Left ventricle myocardium inferior (tissue), 1 donor: ENCODE measurements at places on chromosomes 2 and 18. TPM values are rescaled to one million over a fixed set of nuclear protein-coding genes. Genes with fewer than 3 reads are reported as not detected.

DNA sequence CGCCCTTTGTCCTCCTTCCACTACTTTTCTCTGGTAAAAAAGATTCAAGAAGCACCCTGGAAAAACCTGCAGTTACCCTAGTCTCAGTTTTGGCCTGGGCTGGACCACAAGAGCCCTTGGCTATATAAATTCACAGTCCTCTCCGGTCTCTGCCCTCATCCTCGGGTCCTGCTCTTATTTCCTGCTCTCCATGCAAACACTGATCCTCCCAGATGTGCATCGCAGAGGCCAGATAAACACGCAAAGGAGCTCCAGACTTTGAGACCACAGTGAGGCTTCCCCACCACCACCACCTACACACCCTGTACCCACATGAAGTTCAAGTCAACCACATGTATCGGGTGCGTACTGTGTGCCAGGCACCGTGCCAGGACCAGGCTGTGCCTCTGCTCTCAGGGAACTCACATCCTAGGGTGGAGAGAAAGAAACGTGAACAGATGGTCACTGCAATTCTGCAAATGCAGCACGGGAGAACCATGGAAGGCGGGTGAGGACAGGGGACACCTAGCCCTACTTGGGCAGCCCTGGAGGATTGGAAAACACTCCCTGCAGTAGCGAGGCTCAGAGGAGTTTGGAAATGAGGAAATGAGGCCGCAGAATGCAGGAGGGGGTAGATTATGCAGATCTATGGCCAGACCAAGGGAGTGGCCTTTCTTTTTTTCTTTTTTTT is 7.4 kb downstream of the CTDSP1 start:
- H3K27ac ChIP-seq = peak overlapping the region; percentile 95
- peak; percentile 71 for DNase-seq
- peak overlapping the region; percentile 68 for H3K4me3 ChIP-seq
- peaks cover 32% of the 10 kb centered on the region for H3K36me3 ChIP-seq
- H3K27me3 ChIP-seq = no peaks in the 10 kb centered on the region

DNA sequence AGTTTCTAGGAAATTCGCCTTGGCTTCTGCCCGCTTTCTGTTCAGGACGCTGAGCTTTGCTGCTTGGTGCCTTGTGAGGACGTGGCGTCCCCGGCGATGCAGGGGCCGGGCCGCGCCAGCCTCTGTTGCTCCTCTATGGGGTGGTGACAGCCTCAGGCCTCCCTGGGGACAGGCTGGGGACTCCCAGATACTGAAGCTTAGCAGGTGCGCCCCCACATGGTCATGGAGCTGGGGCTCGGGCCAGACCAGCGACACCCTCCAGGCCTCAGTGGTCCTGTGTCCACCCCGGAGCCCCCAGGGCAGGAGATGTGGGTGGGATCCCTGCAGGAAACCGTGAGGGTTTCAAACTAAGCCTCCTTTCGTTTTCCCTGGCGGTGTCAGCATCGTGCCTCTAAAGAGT is 29.2 kb downstream of the KCNG2 start:
- H3K27ac ChIP-seq = no peak overlapping the region
- H3K36me3 ChIP-seq = no peaks in the 10 kb centered on the region
- no peak for DNase-seq
- H3K4me3 ChIP-seq = no peak overlapping the region
- peaks cover 14% of the 10 kb centered on the region for H3K27me3 ChIP-seq

RPRM gene
- not detected for total RNA-seq

GRCh38 chr2:72136331-72136730 is 11.3 kb downstream of the CYP26B1 start:
- H3K4me1 ChIP-seq = peaks cover 24% of the 10 kb centered on the region
- H3K36me3 ChIP-seq = no peaks in the 10 kb centered on the region
- no peak overlapping the region for H3K4me3 ChIP-seq
- DNase-seq = peak; percentile 10
- H3K27me3 ChIP-seq = peaks cover 17% of the 10 kb centered on the region

FAM237A gene
- not detected for total RNA-seq

- peaks cover 55% of the 10 kb centered on the region for H3K4me1 ChIP-seq
- H3K27ac ChIP-seq = no peak overlapping the region
- no peak for DNase-seq
- peaks cover 100% of the 10 kb centered on the region for H3K27me3 ChIP-seq
- no peak overlapping the region for H3K4me3 ChIP-seq
Measured at GRCh38 chr2:199467066-199467822, 9.5 kb upstream of the SATB2 start.

DNA sequence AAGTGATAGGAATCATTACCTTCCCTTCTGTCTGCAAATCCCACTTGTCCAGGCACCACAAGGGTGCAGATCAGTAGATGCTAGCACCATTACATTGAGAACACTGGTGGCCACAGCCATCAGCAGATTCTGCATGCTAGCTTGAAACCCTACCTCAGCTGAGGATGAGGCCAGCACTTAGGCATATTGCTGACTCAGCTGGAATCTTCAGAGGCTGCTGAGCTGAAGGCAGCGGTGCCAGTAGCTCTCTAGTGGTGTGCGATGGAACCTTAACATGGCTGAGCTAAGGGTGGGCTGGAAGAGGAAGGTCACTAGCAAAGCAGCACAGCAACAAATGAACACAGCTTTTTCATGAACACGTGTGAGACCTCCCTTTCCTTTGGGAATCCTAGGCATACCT is 19.0 kb upstream of the CPO start:
- DNase-seq = no peak
- no peak overlapping the region for H3K4me3 ChIP-seq
- no peaks in the 10 kb centered on the region for H3K36me3 ChIP-seq
- H3K4me1 ChIP-seq = no peaks in the 10 kb centered on the region
- H3K27ac ChIP-seq = no peak overlapping the region

GRCh38 chr2:25279091-25279651 is 62.6 kb downstream of the DNMT3A start:
- H3K27me3 ChIP-seq = no peaks in the 10 kb centered on the region
- peaks cover 62% of the 10 kb centered on the region for H3K4me1 ChIP-seq
- H3K27ac ChIP-seq = peak overlapping the region; percentile 85
- DNase-seq = peak; percentile 73
